ENCODE measurements at places on chromosomes 7 and 10.

- no peak for DNase-seq
Observed at GRCh38 chr10:73042130-73042529, 54.5 kb downstream of the P4HA1 start.

DNA sequence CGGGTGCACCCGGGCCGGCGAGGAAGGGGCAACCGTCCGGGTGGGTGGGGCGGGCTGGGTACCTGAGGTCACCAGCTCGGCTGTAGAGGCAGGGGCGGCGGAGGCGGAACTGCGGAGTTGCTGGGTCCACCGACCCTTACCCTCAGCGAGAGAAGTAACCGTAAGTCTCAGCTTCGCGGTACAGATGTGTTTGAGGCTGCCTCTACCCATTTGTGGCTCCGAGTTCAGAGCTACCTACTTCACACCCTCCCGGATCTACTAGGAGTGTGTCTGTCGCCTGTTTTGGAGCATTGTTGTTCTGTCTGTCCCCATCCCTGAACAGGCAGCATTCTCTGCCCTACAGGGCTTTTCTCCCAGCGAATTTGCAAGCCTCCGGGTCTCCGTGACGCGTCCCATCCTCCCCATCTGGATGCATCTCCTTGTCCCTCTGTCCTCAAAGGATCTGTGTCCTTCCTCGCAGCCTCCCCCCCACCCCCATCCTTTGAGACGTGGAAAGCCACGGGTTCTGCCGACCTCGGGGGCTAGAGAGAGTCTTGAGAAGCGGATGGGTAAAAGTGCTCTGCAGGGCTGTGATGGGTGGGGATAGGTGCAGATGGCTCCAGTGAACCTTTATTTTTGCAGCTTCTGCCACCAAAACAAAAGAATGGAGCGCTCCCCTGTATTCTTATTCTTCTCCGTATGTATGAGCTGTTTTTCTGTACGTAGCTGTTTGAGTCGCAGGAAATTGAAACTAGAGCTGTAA is 757 bp downstream of the ANKIB1 start:
- DNase-seq: no peak

- DNase-seq: no peak
Observed at GRCh38 chr7:107045195-107045960, 873 bp downstream of the PRKAR2B start.

DNA sequence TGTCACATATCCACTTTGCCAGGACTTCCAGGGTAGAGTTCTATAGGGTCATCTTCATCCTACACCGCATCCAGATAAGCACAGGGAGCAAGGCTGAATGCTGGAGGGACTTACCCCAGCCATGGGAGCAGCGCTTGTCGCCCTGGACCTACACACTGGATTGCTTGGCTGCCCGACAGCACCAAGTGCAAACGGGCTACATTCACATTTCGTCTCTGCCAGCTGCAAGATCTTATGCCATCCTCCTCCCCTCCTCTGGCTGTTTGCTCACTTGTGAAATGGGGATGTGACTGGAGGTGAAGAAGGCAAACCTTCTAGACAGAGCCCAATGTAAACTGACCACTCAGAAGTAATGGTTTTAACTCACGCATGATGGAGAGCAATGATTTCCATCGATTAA is 1.0 kb downstream of the DDC start:
- no peak for DNase-seq

DNA sequence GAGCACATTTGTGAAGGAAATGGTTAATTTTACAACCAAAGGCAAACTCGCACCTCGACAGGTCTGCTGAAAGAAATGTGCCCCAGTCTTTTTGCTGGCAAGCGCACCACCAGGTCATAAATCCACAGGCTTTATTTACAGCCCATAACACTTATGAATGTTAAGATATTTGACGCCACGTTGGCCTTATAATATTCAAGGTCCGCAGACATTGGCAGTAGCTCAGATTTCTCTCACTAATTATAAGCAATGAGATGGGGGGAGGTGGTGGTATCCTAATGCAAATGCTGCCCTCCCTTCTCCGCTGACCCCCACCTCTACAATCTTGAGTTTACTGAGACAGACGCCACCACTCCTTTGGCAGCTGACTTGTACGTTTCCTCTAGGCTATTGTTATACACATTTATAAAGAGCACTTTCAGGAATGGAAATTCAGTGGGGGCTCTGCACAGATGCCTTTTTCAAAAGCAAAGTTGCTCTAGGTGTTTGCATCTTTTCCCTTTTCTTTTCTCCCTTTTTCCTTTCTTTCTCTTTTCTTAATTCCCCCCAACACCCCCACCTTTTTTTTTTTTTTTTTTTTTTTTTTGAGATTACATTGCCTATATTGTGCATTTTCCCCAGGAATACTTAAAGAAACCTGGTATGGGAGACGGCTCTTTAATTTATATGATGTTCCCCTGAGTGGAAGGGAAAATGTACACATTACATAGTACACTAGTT is 6.7 kb downstream of the TCF7L2 start:
- no peak for DNase-seq

DNA sequence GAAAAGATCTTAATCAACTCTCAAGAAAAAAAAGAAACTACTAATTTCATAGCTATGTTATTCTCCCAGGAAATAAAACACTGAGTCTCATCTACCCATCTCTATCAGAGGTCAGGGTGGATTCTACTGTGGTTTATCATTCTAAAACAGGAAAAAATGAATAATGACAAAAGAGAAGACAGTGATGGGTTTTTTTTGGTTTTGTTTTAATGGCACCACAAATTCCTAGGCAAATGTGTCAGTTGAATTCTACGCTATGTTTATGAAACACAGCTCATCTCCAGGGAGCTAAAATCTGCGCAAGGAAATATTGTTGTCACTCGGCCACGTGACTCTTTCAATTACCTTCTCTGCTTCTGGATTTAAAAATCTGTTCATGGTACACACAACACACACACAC is 393.4 kb upstream of the SORCS1 start:
- no peak for DNase-seq

- no peak for DNase-seq
Observed at GRCh38 chr10:64091897-64092296, 570.7 kb downstream of the REEP3 start.

DNA sequence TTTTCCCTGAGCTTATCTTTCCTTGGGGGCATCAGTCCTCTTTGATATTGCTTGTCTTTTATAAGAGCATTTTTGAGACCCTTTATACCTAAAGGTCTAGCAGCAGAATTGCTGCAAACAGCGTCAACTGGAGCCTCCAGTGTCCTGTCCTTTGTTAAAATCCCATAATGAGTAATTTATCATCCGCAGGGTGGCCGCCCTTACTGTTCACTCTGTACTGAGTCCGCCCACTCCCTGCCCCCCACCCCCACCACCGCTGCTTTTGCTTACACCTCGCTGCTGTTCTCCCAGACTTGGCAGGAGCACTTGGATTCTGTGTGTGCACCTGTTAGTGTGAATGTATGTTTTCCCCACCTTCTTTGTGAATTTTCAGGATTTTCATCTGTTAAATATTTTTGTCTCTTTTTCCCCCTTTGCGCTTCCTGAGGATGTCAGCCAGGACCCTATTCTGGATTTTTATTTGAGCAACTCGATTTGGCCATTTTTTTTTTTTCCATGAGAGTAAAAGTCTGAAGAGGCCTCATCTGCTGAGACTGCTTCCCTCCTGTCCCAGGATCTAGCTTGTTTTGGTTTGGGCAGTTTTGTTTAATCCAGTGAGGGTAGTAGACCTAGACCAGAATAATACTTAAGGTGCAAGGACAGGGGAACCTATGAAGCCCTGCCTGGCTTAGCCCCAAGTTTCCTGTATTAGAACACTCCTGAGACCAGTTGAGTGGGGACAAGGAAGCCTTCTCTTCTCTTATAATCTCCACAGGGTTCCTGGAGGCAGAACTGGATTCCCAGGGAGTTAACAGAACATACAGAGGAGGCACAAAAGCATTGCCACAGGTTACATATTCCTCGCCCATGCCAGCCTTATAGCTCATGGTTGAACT is 8.2 kb downstream of the AGFG2 start:
- no peak for DNase-seq

DNA sequence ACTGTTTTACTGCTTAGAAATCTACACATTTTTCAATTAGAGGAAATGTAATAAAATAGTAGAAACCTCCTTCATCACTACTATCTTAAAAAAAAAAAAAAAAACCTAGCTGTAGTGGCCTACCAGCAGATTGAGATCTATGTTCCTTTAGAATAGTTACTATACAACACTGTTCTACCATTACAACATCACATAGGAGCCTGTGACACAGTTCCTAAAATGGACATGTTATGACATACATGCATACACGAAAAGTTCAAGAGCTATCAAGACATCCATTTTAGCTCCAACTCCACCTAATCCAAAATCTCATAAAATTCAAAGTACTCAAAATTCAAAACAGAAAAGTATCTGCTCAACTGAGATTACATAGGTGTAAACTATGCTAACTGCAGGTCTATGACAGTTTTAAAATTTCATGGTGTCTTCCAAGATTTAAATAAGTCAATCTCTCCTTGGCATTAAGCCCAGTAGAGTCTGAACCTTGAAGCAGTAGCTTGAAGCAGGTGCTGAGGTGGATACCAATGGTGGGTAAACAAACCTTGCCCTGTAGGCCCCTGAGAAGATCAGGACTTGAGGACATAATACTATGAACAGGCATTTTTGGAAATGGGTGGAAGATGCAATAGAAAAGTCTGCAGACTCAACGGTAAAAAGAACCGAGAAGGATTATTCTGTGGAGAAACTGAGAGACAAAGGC is 17.0 kb downstream of the CACUL1 start:
- DNase-seq: no peak

- DNase-seq: no peak
Observed at GRCh38 chr10:96880575-96880974, 48.5 kb downstream of the LCOR start.

DNA sequence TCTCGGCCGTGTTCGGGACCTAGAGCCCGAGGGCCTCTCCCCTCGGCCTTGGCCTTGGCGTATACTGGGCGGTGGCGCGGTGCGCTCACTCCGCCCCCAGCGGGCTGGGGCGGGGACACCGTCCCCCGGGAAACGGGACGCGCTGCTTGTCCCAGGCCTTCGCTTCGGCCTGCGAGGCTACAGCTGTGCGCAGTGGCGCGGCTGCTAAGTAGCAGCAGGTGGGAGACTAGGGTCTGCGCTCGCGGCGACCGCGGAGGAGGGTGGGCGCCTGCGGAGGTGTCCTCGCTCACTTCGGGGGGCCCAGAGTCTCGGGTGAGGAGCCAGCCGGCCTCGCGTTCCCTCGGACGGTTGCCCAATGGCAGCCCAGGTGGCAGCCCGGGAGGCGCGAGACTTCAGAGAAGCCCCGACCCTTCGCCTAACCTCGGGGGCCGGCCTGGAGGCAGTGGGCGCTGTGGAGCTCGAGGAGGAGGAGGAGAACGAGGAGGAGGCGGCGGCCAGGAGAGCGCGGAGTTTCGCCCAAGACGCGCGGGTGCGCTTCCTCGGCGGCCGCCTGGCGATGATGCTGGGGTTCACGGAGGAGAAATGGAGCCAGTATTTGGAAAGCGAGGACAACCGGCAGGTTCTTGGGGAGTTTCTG is at the start of gene DNAH11:
TSS of gene DNAH11 (plus strand) at position 149 of the 637 bp plus-strand sequence. CDS start at position 356, 207 bp downstream.
- no peak for DNase-seq

DNA sequence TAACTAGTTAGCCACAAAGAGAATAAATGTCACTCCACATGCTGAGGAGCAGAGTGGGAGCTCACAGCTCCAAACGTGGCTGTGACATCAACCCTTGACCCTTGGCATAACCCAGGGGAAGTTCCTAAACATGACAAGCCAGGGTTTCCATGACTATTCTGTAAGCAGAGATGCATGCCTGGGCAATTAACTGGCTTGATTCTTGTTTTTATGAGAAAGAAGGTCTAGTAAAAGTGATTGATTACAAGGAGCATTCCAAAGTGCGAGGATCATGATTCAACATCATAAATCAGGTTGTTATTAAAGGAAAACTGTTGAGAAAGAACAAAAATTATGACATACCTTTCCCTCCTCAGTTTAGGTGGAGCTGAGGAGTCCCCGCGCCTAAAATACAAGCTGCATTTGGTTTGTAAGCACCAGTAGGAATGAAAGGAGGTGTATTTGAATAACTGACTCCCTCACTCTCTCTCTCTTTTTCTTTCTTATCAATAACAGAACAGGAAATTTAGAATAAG is 108.4 kb downstream of the SFMBT2 start:
- DNase-seq: no peak

- DNase-seq: no peak
Observed at GRCh38 chr10:6755781-6756460, 175.8 kb upstream of the PRKCQ start.

DNA sequence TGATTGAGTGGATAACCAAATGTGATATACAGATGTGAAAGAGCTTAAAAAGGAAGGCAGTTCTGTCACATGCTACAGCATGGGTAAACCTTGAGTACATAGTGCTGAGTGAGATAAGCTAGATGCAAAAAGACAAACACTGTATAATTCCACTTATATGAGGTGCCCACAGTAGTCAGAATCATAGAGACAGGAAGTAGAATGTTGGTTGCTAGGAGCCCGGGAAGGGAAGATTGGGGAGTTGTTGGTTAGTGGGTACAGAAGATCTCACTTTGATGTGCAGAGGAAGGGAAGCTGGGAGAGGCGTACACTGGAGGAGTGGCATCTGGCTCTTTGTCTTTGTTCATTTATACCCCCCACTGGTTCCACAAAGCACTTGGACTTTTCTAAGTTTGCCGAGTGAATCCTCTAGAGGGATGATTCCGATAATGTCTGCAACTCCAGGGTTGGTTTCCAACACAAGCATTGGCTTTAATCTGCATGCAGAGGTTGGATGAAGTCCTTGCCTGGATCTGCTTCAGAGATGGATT is 39.5 kb downstream of the TSPAN14 start:
- no peak for DNase-seq

- no peak for DNase-seq
Observed at GRCh38 chr10:26721561-26721960, 24.1 kb downstream of the PDSS1 start.

GRCh38 chr10:125698481-125698998 is 15.6 kb upstream of the TEX36 start:
- no peak for DNase-seq

- DNase-seq: no peak
Observed at GRCh38 chr7:45443263-45443662, 130.9 kb upstream of the ADCY1 start.
